ENCODE measurements at places on chromosomes 3 and 15.

DNA sequence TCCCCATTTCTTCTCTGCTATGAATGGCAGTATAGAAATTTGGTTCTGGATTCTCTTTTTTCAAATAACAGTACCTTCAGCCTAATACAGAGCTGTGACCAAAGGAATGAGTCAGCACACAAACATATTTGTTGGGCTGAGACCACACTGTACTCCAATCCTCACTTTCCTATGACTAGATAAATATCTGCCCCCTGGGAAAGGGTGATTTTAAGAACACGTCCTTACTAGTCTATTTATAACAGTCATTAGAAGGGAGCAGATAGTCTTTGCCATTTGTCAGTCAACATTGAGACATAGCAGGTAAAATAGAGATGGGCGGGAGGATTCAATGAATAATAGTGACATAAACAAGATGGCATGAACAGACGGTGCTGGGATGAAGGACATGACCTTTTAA lies 461.3 kb downstream of the MCTP2 start:
- no peak for DNase-seq

DNA sequence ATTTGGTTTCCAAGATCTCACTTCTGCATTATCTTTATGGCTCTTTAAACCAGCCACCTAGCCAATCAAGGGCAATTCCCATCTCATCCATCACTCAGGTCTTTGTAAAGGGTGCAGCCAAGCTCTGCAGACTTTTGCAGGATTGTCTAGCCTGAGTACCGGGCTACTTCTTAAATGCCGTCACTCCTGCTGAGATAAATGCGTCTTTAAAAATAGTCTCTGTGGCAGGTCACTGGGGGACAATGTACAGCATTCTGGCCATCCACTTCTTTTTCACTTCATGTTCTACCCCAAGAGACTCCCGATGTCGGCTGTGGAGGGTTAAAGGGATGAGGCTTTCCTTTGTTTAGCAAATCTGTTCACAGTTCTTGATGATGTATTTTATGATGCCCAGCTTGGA lies 194.7 kb downstream of the SV2B start:
- no peak for DNase-seq

GRCh38 chr3:126022741-126023359 lies 53.9 kb downstream of the ROPN1B start:
- no peak for DNase-seq

- DNase-seq = no peak
Measured at GRCh38 chr15:58701376-58701775, 48.1 kb downstream of the ADAM10 start.

DNA sequence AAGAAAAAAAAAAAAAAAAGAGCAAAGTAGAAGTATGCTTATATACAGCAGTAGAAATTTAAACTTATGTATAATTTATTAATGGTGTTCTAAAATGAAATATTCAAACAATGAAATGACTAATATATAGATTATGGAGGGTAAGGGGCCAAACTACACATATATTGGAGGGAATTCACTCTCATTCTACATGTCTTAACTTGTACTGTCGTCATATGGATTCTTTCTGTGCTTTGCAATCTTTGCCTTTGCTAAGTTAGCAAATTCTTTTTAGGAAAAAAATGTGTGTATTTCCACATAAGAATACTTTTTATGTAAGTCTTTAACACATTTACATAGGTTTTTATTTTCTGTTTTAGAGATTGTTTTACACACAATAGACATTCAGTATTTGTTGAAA lies 118.9 kb upstream of the MBNL1 start:
- DNase-seq = no peak
